ENCODE measurements at places on chromosomes 7 and 10.

- DNase-seq = no peak
Observed at GRCh38 chr10:76113952-76114351, 682.5 kb downstream of the LRMDA start.

DNA sequence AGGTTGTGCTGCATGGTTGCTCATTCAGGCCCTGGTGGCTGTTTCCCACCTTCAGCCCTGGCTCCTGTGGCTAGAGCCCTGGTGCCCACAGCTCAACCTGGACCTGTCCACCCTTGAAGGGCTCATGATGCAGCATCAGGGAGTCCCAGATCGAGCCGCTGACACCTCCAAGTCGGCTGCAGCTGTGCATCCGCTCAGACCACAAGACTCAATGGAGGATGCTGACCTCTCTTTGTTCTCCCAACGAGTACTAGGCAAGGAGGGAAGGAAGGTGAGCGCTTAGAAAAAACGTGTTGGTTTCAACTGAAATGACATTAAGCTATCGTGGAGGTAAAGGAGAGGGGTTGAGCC, 9.5 kb upstream of the C10orf95 start:
- DNase-seq = no peak

GRCh38 chr10:66586073-66586472, 339.8 kb upstream of the LRRTM3 start:
- DNase-seq = no peak

DNA sequence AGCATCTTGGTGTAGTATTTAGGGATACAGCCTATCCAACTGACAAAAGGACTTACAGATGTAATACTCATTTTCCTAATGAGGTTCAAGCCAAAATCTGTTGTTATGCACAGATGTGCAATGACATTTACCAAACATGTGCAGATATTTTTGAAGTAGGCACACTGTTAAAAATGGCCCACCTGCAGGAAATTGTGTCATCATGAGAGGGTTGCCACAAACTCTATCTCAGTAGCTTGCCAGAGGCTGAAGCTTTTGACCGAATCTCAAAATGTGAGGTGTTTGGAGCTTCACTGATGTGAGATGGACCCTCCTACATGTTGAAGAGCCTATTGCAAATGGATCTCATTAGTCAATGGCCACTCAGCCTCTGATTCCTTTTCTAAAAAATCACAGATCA, 89.7 kb upstream of the CSTF2T start:
- no peak for DNase-seq

DNA sequence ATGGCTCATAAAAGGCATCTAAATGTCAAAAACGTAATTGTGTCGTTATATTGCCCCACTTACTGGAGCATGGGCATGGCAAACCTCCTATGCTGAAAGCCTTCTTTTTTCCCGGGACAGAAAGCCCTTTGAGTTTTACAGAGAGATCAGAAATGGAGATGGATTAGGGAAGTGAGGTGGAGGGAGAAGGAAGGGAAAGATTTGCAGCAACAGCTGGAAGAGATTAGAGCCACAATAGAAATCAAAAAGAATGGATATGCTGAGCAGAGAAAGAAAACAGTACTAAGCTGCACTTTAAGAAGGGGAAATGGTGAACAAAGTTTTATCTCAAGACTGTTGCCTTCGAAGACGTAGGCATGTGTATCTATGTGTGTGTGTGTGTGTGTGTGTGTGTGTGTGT, 97.2 kb upstream of the PCGF5 start:
- no peak for DNase-seq

- no peak for DNase-seq
Observed at GRCh38 chr10:69434169-69434568, 17.1 kb upstream of the TSPAN15 start.

DNA sequence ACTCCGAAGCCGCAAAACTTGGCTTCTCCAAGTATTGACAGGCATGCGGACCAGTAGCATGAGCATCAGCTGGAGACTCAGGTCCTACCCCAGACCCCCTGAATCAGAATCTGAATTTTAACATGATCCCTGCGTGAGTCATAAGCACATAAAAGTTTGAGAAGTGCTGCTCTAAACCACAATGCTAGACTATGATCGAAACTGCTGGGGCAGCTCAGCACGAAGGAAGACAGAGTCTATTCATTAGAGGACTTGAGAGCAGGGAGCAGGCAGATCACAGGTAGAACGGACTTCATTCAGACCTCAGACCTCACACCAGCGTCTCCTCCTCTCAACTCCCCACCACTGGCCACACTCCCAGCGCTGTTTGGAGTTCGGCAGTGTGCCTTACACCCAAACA, 16.9 kb downstream of the CAMK2G start:
- no peak for DNase-seq

- DNase-seq = no peak
Observed at GRCh38 chr7:42198296-42198695, 38.7 kb downstream of the GLI3 start.

- DNase-seq = no peak
Observed at GRCh38 chr7:99990460-99990852, 14.6 kb upstream of the AZGP1 start.

GRCh38 chr10:89085153-89085552, 94.6 kb downstream of the FAS start:
- no peak for DNase-seq

DNA sequence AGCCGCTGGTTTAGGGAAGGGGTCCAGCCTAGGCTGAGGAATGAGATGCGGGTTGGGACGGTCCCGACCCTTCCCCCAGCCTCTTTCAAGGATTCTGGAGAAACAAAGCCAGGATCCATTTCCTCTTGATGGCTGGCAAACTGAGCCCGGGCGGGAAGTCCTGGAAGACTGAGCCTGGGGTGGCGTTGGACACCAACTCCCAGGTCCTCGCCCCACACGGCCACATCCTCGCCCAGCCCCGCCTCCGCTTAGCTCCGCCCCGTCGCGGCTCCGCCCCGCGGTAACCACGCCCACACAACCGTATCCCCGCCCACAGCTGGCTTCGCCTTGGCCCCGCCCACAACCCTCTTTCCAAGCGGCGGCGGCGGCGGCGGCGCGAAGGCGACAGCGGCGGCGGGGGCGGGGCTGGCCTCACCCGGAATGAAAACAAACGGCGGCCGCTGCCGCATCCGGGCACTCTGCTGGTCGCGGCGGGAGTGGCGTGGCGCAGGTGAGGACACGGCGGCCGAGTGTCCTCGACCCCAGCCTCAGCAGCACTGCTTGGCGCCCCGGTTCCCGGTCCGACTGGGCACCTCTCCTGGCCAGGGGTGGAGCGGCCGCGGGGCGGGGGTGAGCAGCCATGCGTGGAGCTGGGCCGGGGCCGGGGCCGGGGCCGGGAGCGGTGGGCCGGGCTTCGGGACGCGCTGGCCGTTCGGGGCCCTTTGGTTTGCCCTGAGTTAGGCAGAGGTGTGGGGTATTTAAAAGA, at the start of gene NUB1:
NUB1 (plus strand) TSS at position 456 of the 745 bp plus-strand sequence. CDS start 3,538 bp downstream, outside the sequence.
- peak; percentile 30 for DNase-seq

DNA sequence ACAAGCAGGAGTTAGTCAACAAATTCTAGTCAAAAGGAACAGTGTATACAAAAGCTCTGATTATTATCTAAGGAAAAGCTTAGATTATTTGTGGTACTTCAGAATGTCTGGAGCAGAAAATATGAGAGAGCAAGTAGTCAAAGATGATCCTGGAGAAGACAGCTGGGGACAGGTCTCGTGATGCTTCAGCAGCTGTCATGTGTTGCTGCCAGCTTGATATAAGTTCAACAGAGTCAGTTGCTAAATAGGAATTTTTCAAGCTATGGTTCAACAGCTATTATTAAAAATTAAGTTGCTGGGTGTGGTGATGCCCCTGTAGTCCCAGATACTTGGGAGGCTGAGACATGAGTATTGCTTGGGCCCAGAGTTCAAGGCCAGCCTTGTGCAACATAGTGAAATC, 240.0 kb upstream of the RHOBTB1 start:
- no peak for DNase-seq

DNA sequence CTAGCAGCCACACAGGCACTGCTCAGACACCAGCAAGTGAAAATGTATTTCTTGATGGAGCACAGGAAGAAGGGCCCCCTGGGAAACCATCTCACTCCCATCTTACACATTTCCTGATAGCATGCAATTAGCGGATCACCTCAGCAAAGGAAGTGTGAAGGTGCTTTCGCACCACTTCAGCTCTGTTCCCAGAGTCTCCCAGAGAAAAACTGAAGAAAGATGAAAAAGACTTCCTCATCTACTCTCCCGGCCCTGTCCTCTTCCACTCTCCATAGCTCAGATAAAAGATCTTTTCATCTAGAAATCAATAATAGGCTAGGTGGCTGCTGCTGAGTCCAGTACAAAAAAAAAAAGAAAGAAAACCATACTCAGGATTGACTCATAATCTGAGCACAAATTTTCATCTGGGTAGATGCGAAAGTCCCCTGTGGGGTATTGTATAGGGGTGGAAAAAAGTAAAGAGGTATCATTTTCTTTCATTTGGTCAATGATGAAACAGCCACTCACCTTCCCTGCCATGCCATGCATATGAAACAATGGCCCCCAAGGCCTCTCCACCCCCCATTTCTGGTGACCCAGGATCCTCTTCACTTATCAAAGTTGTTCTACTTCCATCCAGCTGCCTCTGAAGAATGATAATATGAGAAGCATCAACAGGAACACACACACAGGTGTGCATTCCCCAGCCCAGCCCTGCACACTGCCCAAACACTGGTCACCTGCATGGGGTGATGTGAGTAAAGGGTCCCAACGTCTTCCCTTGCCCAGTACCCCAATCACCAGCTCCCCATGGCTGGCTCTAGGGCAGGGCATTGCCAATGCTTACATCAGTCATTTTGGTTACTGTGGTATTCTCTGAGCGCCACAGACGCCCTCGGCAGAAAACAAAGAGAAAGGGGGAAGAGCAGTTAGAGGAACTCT, 48.8 kb upstream of the DGKI start:
- no peak for DNase-seq

DNA sequence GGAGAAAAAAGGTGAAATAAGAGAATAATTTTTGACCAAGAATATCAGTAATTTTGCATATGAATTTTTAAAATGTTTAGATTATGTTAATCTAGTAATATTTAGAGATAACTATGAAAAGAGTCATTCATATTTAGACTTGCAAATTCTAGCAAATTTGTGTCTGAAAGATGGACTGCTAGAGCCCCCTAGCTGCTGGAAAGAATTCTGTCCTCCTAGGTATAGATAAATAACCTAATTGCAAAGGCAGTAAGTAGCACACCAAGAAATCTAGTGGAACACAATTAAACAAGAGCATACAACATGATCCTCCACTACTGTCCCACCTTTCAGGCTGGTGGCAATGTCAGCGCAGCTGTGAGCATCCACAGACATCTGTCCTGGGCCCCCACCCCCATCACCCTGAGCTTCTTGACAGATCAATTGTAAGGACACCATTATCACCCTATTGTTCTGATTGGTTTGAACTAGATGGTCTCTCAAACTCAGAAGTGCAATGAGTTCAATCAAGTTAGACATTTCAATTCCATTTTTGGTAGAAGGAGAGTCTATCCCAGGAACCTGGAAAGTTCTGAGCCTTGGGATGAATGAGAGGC, 15.0 kb upstream of the GFRA1 start:
- DNase-seq = no peak

- no peak for DNase-seq
Observed at GRCh38 chr7:75879771-75880184, 944 bp downstream of the RHBDD2 start.

DNA sequence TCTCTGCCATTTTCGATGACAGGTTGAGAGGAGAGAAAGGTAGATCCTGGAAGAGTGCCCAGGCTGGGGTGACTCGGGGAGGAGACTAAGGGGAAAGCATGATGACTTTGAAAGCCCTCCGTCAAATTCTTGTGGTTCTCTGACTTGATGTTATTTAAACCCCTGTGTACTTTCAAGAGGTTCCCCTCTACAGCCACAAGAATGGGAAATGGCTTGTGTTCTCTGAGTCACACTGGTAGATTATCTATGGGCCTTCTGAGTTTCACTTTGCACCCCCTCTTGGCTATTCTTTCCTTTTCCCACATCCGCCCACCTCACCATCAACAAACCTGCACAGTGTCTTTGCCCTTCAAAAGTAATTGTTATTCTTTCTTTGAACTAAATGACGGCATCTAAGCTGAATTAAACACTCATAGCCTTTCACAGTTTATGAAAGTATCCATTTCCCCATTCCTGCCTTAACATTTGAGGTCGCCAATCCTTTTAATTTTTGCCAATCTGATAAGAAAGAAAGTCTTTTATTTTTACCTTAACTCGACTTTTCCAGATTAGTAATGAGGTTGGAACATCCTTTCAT, 24.1 kb downstream of the PRF1 start:
- no peak for DNase-seq

GRCh38 chr7:134690016-134690415, 43.4 kb downstream of the BPGM start:
- DNase-seq = no peak

DNA sequence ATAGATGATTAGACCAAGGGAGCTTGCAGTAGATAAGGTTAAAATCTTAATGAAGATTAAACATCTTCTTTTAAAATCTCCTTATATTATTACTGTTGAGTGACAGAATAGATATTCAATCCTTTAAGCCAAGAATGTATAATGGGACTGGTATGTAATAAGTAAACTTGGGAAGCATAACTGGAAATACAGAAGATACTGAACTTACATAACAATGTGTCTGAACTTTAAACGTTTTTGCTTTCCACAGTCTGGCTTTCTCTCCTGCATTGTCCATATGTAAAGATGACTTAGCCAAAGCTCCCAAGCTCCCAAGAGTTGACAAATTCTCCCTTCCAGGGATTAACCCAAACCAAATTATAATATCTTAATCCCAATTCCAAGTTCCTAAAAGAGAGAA, 129.8 kb downstream of the KCND2 start:
- DNase-seq = no peak

GRCh38 chr10:74889662-74889998, 63.2 kb downstream of the KAT6B start:
- DNase-seq = no peak

- DNase-seq = no peak
Observed at GRCh38 chr7:101450064-101450463, 87.4 kb downstream of the COL26A1 start.

GRCh38 chr10:80471001-80471400, 16.9 kb downstream of the TSPAN14 start:
- DNase-seq = no peak

- no peak for DNase-seq
Observed at GRCh38 chr7:139543801-139544603, 20.5 kb downstream of the CLEC2L start.

- DNase-seq = no peak
Observed at GRCh38 chr10:86658751-86659150, 4.4 kb downstream of the OPN4 start.

- DNase-seq = no peak
Observed at GRCh38 chr7:78779788-78780187, 673.7 kb downstream of the MAGI2 start.

All from cortex of kidney (tissue), 1 donor.